ENCODE measurements at places on chromosomes 1 and 21.

DNA sequence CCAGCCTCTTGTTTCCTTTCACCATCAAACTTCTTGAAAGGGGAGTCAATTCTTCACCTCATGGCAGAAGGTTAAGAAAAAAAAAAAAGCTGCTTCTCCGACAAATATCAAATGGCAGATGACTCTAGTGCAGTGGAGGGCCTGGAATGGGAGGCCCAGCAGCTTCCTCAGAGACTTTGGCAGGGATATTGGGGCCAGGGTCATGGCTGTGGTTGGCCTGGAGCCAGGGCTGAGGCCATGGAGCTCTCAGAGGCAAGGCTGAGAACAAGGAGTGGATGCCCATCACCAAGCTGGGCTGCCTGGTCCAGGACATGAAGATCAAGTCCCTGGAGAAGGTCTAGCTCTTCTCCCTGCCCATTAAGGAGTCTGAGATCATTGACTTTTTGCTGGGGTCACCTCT, 18.7 kb downstream of the MTF1 start:
- no peak for DNase-seq

- DNase-seq = peak; percentile 14
These were observed 46.9 kb upstream of the PRRC2C start for GRCh38 chr1:171438441-171438840.

DNA sequence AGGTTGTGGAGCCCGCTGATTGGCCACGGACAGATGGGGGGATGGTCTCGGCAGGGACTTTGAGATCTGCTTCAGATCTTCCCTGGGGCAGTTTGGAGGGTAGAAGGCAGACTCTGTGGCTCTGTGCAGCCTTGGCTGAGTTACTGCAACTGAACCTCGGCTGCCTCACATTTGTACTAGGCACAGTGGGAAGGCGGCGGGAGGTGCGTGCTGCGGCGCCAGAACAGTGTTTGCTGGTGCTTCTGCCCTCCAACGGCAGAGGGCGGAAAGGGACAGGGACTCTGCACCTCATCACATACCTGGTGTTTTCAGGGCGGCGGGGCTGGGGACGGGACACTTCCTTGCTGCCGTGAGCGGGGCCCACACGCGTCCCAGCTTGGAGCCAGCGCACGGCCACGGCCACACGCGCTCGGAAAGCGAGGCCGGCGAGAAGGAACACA, 26.2 kb downstream of the SLC66A1 start:
- DNase-seq = no peak

DNA sequence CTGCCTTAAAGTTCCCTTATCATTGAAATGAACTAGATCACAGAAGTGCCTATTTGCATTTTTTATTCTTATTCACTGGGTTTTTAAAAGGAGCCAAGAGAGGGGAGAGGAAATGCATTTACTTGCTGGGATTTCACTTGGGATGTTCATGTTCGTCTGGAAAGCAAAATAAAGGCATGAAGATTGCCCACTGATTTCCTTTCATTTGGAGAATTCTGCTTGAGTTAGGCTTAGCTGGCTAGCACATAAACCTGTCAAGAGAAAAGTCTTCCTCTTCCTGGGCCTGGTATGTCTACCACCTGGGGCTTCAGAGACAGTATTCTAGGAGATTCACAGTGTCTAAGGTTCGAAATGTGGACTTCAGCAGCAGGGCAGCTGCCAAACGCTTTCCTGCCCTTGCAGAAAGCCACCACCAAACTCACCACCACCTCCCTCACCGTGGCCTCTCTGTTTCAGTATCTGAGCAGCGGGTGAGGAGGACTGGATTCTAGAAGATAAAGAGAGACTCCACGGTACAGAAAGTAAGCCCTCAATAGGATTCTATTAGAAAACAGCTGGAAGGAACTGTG, 44.5 kb downstream of the HIVEP3 start:
- no peak for DNase-seq

GRCh38 chr1:27650539-27651175, 15.7 kb upstream of the FGR start:
- DNase-seq = no peak

GRCh38 chr1:93437976-93438605, 9.8 kb upstream of the FNBP1L start:
- DNase-seq = no peak

DNA sequence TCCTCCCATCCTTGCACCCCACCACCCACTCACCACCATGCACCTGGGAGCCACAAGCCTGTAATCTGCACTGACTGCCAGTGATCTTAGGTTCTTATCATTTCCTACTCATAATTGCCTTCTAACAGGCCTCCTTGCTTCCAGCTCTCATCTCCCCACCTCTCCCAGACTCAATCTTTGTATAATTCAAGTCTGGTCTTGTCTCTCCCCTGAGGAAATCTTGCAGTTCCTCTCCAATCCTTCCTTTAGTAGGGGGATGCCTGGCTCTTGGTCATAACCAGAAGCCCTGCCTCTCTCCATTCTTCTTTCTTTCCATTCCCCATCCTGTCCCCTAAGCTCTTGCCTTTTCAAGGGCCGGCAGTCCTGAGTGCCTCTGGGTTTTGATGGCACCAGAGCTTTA, 27.8 kb downstream of the PIGM start:
- DNase-seq = no peak

GRCh38 chr1:61606448-61607312, 118.3 kb downstream of the TM2D1 start:
- DNase-seq = no peak

- DNase-seq = no peak
These were observed 129.2 kb downstream of the GLUL start for GRCh38 chr1:182262425-182262824.

DNA sequence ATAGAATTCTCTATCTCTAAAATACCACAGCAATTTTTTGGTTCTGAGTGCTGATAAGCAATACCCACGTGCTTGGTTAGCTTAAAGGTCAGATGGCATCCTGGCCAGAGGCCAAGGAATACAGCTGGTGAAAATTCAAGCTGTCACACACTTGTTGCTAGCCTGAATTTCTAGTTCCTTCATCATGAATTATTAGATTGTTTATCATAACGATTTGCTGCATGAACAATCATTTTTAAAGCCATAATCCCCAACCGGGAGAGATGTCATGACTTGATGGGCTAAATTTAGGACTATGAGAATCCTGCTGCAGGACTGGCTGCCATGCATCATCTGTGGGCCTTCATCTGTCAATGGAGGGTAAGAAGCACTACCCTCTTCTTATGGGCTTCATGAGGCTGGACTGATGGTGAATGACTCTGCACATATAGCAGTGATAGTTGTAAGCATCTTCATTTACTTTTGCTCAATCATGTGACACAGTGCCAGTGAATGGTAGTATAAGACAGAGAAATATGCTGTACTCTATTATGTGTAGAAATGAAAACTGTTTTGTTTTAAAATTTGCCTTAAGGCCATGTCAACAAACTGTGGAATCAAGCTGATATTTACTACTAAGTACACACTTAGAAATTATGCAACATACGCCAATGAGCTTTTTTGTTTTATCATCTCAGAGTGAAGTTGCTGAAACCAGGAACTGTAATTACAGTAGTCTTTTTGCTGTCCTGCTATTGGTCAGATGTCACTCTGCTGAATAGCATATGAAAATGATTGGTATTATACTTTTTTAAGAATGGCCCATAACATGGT, 80.5 kb upstream of the RALGPS2 start:
- DNase-seq = no peak

GRCh38 chr1:24498589-24498988, 4.0 kb upstream of the RCAN3 start:
- DNase-seq = no peak

- no peak for DNase-seq
These were observed 61.3 kb downstream of the GLUL start for GRCh38 chr1:182330303-182330702.

- no peak for DNase-seq
These were observed 1573.5 kb downstream of the BRINP3 start for GRCh38 chr1:188904201-188904600.

DNA sequence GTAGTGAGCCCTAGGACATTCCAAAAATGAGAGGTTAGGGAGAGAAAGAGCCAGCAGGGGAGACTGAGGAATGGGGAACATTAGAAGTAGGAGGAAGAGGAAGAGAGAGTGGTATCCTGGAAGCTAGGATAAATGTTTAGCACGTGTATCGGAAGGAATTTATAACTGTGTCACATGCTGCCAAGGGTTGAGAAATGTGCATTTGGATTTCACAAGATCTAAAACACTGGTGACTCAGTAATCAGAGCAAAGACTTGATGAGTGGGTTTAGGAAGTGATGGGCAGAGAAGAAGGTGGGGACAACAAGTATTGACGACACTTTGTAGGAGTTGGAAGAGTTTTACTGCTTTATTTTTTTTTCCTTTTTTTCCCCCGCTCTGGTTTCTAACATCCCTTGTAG, 193.9 kb downstream of the FMN2 start:
- DNase-seq = no peak

DNA sequence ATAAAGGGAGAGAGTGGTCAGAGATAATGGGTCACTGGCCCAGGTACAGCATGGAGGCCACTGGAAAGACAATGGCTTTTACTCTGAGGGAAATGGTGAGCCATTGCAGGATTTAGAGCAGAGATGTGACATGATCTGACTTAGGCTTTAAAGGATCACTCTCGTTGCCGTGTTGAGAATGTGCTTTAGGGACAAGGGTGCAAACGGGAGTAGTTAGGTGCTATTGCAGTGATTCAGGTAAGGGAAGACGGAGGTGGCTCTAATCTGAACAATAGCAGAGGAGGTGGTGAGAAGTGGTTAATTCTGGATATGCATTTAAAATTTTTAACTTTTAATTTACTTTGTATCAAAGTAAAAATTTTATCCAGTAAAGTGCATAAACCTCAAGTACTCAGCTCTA, 9.8 kb downstream of the ADORA1 start:
- no peak for DNase-seq

- DNase-seq = no peak
These were observed 100.8 kb downstream of the DMRTB1 start for GRCh38 chr1:53559854-53560580.

DNA sequence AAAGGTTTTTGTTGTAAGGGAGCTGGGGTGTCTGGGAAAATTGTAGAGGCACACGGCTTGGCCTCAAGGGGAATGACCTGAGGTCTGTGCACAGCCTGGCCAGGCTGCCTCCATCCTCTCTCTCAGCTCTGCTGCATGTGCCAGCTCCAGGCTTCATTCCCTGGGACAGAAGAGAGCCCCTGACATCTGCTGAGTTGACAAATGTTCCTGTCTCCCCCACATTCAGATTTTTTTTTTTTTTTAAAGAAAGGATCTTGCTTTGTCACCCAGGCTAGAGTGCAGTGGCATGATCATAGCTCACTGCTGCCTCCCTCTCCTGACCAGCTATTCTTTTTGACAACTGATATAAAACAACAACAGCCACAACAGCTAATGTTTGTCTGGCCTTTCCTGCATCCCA, 84.4 kb downstream of the PCNX2 start:
- DNase-seq = no peak

- DNase-seq = no peak
These were observed 332.4 kb upstream of the ZP4 start for GRCh38 chr1:238223076-238223640.

GRCh38 chr1:8315573-8316475, 2.1 kb upstream of the SLC45A1 start:
- DNase-seq = peak; percentile 42

DNA sequence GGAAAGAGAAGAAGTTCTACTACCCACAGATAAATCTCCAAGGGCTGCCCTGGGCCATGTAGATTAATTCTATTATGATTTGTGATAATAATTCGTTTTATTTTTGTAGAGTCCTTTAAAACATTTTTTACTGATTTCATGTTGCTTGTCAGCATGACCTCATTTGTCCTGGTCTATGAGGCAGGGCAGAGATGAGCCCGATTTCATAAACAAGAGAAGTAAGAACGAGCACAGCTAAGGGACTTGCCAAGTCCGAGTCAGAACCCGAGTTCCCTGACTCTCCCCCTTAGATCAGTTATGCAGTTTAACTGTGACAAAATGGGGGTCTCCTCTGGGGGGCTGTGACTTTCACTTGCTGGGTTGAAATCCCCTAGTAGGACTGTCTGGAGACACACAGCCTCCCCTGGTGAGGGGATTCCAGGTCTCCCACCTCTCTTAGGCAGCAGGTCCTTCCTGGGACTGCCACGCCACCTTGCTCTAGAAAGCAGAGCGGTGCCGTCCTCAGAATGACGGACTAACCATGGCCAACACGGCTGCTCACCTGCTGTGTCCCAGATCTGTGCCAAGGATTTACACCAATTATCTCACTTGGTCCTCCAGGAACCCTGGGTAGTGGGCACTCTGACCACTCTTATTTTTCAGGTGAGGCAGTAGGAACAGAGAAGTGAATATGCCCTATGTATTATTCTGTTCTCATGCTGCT, 31.0 kb upstream of the SOX13 start:
- DNase-seq = no peak

GRCh38 chr1:73623946-73624345, 574.0 kb downstream of the LRRIQ3 start:
- DNase-seq = no peak

GRCh38 chr1:227922501-227923352, 25.0 kb downstream of the WNT9A start:
- DNase-seq = no peak

- no peak for DNase-seq
These were observed 57.9 kb upstream of the CTBS start for GRCh38 chr1:84632137-84632536.

DNA sequence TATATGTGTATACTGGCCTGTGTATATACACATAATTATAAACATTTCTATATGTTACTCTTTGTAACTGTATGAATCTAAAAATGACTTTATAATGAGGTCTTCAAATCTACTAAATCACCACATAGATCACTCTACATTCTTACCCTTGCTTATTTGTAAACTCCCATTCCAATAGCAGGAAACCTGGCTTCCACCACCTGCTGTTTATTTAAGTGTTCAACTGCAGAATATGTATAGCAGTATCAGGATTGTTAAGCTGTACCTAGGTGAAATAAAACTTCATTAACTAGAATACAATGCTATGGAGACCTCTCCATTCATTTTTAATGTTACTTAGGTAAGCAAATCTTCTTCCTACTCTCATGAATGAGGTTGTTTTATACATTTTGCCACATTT, 1351.1 kb upstream of the B3GALT2 start:
- DNase-seq = no peak

- no peak for DNase-seq
These were observed 105.4 kb upstream of the WARS2 start for GRCh38 chr1:119245881-119246280.

DNA sequence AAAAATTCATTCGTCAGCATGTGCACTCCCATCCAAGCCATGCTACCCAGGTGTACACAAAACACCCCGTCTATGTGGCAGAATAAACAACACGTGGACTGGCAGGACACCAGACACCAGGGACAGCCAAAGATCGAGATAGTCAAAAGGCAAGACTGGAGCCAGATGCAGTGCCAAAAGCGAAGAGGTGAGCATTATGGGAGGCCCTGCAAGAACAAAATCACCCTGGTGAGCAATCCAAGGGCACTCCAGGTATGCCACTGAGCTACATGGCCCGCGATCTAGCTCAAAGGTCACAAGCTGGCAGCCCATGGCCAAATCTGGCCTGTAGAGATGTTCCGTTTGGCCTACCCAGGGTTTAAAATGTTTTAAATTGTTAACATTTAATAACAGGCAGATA, 33.7 kb downstream of the PLPP3 start:
- DNase-seq = no peak

DNA sequence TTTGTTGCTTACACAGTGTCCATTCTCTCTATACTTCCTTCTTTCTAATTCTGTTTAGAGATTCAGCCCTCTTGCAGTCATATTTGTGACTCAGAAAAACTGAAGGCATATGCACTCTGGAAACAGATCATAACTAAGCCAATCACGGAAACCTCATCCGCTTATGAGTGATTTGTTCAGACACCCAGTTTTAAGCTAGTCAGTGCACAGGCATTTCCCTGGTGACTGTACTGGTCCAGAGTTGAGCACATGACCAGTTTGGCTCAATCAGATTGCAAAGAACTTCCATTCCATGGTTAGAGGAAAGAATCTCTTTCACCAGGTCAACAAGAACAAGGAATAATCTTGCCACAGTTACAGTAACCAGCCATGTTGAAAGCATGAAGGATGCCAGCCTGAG, 69.2 kb upstream of the SGIP1 start:
- DNase-seq = no peak

All from 8988T (cell line).